Fibroblast of skin of right quadriceps (primary cell): ENCODE measurements at places on chromosomes 13 and 19.
A peak's percentile ranks its signal among the peaks of the same experiment; 100 is the strongest.

DNA sequence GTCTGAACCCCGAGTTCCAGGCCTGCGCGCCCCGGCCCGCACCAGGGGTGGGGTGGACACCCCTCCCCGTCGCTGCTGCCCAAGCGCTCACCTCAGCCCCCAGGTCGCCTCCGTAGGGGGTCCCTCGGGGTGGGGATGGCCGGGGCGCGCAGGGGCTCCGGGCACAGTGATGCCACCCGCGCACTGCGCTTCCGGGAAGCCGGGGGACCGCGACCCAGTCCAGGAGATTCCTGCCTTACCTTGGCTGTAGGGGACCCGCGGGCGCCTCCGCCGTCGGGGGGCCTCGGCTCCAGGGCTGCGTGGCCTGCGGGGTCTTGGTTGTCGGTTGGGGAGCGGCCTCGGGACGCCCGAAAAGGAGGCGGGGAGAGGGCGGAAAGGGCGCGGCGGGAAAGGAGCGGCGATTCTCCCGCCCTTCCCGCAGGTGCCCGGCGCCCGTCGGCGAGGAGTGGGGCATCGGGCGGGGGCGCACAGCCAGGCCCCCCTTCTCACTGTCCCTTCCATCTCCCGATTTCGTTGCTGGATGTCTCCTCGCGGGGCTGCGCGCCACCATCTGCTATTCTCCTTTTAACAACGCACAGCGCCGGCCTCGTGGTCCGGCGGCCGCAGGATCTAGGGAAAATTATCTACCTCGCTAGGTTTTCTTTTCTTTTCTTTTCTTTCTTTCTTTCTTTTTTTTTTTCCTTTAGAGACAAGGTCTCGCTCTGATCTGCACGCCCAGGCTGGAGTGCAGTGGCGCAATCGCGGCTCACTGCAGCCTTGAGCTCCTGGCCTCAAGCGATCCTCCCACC is at the start of gene KEAP1:
Gene KEAP1 (minus strand): TSS at position 355 of the 788 bp plus-strand sequence. CDS start 3,323 bp downstream, outside the sequence.
- peak; percentile 31 for DNase-seq

GRCh38 chr19:1609103-1609396 is 3.8 kb upstream of the UQCR11 start:
- no peak for DNase-seq

- DNase-seq: no peak
Observed at GRCh38 chr13:77388944-77389624, 62.2 kb upstream of the MYCBP2 start.

DNA sequence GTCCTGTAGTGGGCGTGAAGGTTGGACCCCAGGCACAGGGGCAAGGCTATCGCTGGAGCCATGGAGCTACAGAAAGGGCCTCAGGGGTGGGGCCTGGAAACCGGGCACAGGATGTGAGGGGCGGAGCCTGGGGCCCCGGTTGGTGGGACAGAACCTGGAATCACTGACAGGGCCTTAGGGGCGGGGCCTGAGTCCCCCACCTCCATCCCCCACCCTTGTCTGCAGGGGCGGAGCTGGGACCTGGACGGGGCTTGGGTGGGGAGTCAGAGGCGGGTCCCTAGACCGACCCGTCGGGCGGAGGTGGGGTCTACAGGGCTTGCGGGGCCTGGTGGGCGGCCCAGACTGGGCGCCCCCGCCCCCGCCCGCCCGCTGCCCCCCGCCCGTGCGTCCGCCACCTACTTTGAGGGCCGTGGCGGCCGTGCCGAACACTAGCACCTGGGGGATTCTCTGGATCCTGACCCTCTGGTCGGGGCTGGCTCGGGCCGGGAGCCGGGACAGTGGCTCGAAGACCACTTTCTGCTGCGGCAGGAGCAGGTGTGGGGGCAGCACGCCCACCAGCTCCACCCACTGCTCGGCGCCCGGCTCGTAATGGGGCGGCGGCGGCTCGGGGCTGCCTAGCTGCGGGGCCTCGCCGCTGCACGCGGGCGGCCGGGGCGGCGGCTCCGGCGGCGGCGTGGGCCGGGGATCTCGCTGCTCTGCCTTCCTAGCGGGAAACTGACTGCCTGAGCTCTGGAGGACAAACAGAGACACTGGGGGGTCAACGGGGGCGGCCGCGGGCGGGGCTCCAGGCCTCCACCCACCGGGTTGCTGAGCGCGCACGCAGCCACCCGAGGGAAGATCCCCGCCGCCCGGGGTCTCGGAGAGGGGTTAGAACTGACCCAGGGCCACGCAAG is 26.3 kb downstream of the DCAF15 start:
- peak; percentile 62 for DNase-seq

GRCh38 chr19:49861107-49861506 is 6.3 kb downstream of the PNKP start:
- DNase-seq: peak; percentile 35

DNA sequence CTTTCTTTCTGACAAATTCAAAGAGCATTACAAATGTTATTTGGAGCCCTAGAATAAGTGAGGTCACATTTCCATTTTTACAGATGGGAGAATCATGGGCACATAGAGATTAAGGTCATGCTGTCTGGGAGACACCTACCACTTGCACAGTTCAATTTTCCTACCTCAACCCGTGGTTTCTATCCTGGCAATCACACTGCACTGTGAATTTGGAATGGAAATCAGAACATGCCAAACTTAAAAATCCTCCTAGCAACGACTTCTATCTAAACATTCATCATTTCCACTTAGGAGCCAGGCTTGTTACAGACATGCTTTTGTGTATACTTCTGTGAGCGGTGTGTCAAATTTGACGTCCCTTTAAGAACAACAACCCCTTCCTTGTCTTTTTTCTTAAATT is 251.5 kb downstream of the DNAJC15 start:
- DNase-seq: no peak

GRCh38 chr13:71210861-71211260 is 656.1 kb downstream of the DACH1 start:
- DNase-seq: no peak

DNA sequence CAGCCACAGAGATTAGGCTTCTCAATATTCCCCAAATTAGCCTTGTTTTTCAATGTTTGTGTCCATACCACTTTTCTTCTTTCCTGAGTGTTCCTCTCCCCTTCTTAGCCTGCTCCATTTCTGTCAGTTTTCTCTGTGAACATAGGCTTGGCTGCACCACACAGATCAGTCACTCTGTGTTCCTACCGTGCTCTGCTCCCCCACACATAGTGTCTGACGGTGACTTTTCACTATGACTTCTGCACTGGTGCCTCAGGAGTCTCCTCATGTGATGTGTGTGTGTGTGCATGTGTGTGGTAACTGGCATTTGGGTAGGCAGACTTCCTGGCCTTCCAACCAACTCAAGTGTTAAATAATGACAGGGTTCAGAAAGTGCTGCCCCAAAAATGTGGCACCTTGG is 47.9 kb upstream of the MYCBP2 start:
- no peak for DNase-seq

- DNase-seq: no peak
Observed at GRCh38 chr19:44725684-44726083, 22.8 kb upstream of the BCL3 start.
